ENCODE measurements at places on chromosomes 2 and 18. TPM values are rescaled to one million over a fixed set of nuclear protein-coding genes. Genes with fewer than 3 reads are reported as not detected.

CAPN14 gene
- 0.17 TPM for total RNA-seq

PRADC1 gene
- total RNA-seq: 11.5 TPM

BAZ2B gene
- 52.9 TPM for total RNA-seq

RGPD8 gene
- total RNA-seq: 11.7 TPM

TMEM237 gene
- total RNA-seq: 96.9 TPM

GALR1 gene
- total RNA-seq: not detected

AQP12B gene
- total RNA-seq: not detected

LONRF2 gene
- under 0.01 TPM for total RNA-seq

TBR1 gene
- under 0.01 TPM for total RNA-seq

RAPH1 gene
- total RNA-seq: 60.3 TPM

CTAGE1 gene
- not detected for total RNA-seq

CMPK2 gene
- 0.50 TPM for total RNA-seq

ITGA6 gene
- total RNA-seq: 562 TPM

PAX8 gene
- total RNA-seq: 3.3 TPM

CTNNA2 gene
- not detected for total RNA-seq

SLC40A1 gene
- total RNA-seq: not detected

ADAM23 gene
- total RNA-seq: 19.0 TPM

IL1F10 gene
- not detected for total RNA-seq

FASTKD2 gene
- 45.0 TPM for total RNA-seq

CIB4 gene
- total RNA-seq: not detected

DSG4 gene
- total RNA-seq: not detected

GPR35 gene
- total RNA-seq: 0.28 TPM

OTOS gene
- not detected for total RNA-seq

AQP12A gene
- total RNA-seq: not detected

ZC3H8 gene
- 13.8 TPM for total RNA-seq

OR6B2 gene
- total RNA-seq: not detected

SLC38A11 gene
- total RNA-seq: not detected

NCKAP5 gene
- 9.3 TPM for total RNA-seq

COPS9 gene
- total RNA-seq: 142 TPM

MORN2 gene
- 9.2 TPM for total RNA-seq

MAP3K19 gene
- not detected for total RNA-seq

ACTG2 gene
- 365 TPM for total RNA-seq

TANC1 gene
- total RNA-seq: 51.5 TPM
